ENCODE measurements at places on chromosomes 11 and 22.

DNA sequence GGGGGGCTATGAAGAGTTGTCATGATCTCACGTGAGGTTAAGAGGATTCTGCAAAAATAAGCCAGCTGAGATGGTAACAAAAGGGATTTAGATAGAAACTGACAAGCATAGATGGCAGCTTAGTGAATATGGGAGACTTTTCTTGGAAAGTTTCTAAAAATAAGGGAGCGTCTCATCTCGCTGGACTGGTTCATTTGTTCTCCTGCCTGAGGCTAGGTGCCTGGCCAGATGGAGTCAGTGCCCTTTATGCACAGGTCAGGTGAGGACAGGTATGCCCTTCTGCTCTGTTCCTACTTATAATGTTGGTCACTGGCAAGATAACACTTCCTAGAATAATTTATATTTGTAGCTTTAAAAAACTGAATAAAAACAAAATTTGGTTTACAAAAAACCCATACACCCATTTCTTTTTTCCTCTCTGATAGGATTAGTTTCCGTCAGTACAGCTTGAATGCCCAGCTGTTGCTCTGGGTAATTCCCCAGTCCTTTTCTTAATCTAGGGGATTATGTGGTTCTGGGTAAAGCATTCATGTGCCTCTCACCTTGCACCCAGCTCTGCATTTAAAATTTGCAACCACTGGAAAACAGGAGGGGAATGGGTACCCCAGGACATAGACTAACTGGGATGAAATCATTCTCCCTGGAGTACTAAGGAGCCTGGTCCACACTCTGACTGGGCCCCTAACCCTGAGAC is 90.0 kb downstream of the AMOTL1 start:
- DNase-seq: no peak

GRCh38 chr11:35725885-35726284 is 63.3 kb downstream of the TRIM44 start:
- DNase-seq: no peak

GRCh38 chr22:23784215-23784732 is 2.5 kb upstream of the SMARCB1 start:
- no peak for DNase-seq

- no peak for DNase-seq
Measured at GRCh38 chr22:19798003-19798665, 37.6 kb downstream of the TBX1 start.

GRCh38 chr22:33746501-33746928 is 173.8 kb downstream of the LARGE1 start:
- DNase-seq: no peak

All from NCI-H446 (cell line).